ENCODE measurements at places on chromosomes 2 and 18.

GRCh38 chr18:23277399-23277798 lies 142.1 kb downstream of the CABLES1 start:
- no peak for DNase-seq

GRCh38 chr2:84807063-84807485 lies 73.8 kb downstream of the TRABD2A start:
- DNase-seq = no peak

DNA sequence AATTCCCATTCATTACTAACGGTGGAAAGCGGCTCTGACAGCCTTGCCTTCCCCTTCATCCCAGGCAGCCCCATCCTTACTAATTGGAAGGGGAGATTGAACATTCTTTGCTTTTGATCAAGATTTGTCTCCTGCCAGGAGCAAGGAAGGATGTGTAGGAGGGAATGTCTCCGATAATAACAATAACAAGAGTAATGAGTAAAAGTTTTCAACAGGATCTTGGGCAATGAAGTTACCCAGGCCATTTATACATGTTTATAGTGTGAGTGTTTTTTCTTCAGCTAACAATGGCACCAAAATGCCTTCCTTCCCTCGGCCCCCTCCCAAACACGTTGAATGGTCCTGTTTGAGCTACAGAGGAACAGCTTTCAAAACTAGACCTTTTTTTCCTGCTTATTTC lies 83.8 kb downstream of the GATA6 start:
- no peak for DNase-seq

GRCh38 chr2:5969303-5969702 lies 277.1 kb downstream of the SOX11 start:
- DNase-seq = no peak

DNA sequence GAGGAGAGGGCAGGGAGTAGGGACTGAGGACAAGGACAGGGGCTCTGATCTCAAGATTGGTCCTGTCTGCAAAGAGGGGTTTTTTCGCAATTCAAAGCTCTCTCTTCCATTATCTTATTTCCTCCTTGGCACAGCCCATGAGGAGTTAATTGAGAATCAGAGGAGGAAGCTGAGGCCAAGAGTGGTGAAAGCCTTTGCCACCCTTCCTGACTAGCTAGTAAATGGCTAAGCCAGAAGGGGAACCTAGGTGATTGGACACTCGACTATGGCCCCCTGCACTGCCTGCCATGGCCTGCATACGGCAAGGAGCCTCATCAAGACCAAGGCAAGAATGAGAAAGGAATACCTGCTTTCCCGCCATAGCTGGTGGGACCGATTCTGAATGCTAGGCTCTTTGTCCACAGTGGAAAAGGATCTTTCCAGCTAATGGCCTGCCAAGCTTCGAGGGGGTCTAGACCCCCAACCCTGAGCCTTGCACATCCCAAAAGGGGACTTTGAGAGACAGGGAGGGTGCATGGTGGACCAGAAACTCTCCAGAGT lies 237.9 kb downstream of the HAUS1 start:
- no peak for DNase-seq

GRCh38 chr2:128765811-128766210 lies 447.1 kb upstream of the HS6ST1 start:
- DNase-seq = no peak

GRCh38 chr2:96344011-96344410 lies 8.4 kb downstream of the NCAPH start:
- DNase-seq = no peak

- DNase-seq = no peak
Measured at GRCh38 chr2:237662671-237663093, 35.3 kb downstream of the LRRFIP1 start.

DNA sequence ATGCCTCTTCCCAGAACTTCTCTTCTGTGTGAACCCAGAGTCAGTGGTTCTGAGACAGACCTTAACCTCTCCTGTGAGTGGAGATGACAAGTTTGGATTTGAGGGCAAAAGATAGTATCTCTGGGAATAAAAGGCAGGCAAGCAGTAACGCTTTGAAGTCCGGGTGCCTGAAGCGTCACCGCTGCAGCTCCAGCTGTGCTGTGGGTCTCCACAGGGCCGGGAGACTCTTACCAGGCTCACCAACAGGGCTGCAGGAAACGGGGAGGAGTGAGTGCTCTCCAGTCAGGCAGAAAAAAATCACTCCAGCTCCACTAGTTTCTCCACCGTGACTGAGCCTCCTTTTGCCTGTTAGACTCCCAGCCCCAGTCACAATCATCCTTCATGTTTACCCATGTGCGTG lies 79.7 kb upstream of the MAP4K4 start:
- no peak for DNase-seq

DNA sequence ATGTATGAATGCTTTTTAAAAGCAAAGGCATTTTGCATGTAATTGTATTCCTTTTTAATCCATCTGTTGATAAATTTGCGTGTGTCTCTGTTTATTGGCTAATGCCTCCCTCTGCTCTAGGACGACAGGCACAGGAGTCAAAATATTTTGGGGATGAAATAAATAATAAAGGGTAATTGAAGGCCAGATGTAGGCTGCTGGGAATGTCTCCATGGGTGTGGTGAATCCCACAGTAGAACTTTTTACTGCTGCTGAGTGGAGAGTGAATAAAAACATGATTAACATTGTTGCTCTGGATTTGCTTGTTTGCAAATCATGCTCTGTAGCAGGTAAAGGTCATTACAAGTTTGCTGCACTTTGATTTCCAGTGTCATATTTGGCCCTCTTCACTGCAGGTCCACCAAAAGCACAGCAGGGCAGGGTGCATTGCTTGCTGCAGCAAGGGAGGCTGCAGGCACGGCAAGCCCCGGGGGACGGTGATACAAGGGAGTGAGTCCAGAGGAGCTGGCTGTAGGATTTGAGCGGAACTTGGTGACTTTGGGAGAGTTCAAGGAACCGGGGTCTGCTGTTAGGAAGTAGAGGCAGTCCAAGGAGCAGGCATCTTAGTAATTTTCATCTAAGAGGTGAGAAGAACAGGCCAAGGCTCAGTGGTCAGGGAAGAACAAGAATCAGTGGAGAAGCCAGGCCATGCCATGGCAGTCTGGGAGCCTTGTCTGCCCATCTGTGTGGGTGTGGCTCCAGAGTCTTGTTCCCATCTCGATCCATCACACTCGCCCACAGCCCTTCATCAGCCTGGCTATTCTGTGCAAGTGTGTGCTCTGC lies 201.5 kb upstream of the RAB6C start:
- no peak for DNase-seq

GRCh38 chr2:237207646-237208045 lies 122.0 kb downstream of the COPS8 start:
- DNase-seq = no peak

- no peak for DNase-seq
Measured at GRCh38 chr2:221792971-221793521, 220.9 kb upstream of the EPHA4 start.

DNA sequence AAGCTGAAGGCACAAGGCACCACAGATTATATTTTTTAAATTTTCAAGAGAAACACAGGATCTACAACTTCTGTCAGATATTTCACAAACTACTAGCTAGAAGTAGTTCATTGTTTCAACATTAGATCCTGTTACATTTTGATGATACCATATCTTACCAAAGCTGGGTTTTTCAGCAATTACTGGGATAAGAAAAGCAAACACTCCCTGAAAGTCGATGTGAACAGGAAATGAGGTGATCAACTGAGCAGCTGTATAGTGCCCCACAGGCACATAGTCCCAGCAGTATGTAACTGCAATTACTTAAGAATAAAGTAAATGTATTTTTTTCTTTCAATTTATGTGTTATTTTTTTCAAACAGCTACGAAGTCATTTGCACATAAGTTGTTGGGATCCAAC lies 103.5 kb downstream of the DNER start:
- DNase-seq = no peak

DNA sequence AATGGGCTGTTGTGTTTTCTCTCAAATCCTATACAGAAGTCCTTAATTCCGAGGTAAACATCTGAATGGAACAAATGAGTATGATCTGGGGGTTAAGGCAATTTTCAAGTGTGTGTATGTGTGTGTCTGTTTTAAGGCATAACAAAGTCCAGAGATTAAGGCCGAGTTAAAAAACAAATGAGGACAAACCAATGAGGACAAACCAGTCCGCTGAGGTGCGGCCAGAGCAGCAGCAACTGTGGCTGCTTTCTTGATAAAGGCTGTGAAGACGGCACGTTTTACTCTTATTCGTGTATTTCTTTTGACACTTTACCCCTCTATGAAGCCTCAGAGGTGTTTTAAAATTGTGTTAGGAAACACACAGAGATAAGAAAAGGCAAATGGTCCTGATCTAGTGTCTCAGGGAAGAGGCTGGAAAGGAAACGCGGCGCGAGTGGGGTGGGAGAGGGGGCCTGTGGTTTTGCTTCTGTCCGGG lies 495 bp upstream of the GULP1 start:
- DNase-seq = no peak

- DNase-seq = no peak
Measured at GRCh38 chr2:38158378-38159118, 82.6 kb upstream of the CYP1B1 start.

DNA sequence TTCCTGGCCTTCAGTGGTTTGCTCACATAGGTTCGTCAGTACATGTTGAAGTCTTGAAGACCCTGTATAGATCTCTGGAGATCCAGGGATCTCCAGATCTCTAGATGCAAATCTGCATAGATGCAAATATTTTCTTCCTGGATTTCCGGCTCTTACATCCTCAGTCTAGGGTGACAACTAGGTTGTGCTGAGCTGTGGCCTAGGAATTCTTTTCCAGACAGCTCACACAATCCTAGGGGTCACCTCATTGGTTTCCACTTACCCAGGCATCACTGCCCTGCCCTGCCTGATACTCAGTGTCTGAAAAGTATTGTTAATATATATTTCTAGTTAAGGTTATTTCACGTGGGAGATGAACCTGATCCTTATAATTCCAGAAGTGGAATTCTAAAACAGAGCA lies 105.1 kb upstream of the TTC27 start:
- no peak for DNase-seq

DNA sequence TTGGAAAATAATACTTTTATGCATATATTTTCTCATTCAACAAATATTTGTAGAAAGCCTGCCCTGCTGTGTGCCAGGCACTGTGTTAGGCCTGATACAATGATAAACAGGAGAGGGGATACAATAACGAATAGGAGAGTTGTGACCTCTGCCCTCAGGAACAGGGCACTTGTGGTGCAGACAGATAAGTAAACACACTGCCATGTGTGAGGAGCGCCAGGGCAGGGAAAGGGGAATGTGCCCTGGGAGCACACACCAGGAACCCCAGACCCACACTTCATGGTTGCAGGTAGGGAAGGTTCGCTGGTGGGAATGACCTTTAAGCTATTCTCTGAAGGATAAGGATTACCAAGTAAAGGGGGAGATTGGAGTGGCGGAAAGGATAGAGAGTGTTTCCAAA lies 42.2 kb upstream of the DSC1 start:
- no peak for DNase-seq

- no peak for DNase-seq
Measured at GRCh38 chr2:191666732-191667131, 11.2 kb upstream of the NABP1 start.

DNA sequence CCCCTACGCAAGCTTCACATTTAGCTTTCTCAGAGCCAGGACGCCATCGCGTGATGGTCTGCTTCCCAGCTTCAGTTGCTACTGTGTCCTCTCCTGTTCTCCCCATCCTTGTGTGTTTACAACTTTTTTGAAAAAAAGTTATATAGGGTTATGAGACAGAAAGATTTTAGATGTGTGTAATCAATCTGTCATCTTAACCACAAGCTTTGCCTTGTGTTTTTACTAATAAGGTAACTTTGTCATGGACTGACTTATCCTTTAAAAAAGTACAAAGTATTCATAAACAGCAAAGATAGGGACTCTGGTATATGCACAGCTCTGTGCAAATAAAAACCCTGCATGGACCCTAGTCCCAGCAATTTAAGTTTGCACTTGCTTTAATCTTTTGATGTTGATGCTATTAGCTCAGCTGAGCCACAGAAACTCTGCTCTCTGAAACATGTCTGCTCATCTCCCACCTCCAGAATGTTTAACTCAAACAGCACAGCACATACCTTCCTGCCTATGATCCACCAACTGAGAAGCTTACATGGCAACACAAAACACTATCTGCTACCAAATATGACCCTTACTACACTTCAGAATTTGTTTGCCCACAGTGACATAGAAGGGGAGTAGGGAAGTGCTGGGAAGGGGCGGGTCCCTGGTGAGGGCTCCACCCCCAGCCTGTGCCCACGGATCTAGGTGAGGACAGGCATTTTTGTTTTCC lies 42.7 kb downstream of the SAP130 start:
- no peak for DNase-seq

DNA sequence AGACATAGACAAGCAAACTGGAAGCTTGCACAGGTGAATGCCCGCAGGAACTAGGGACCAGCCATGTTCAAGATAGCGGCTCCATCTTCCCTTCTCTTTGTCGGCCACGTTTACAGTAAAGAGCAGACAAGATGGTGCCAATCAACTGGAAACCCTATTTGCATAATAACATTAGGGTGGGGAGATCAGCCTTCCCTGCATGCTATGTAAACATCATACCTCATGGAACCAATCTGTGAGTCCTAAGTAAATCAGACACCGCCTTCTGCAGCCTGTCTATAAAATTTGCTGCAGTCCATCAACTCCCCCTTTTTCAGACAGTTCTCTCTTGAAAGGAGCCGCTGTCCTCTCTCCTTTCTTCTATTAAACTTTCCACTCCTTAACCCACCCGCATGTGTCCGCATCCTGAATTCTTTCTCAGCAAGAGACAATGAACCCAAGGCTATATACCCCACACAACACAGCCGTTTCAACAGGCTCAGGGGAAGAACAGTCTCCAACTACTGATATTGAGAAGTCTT lies 384.4 kb downstream of the EIPR1 start:
- DNase-seq = no peak

DNA sequence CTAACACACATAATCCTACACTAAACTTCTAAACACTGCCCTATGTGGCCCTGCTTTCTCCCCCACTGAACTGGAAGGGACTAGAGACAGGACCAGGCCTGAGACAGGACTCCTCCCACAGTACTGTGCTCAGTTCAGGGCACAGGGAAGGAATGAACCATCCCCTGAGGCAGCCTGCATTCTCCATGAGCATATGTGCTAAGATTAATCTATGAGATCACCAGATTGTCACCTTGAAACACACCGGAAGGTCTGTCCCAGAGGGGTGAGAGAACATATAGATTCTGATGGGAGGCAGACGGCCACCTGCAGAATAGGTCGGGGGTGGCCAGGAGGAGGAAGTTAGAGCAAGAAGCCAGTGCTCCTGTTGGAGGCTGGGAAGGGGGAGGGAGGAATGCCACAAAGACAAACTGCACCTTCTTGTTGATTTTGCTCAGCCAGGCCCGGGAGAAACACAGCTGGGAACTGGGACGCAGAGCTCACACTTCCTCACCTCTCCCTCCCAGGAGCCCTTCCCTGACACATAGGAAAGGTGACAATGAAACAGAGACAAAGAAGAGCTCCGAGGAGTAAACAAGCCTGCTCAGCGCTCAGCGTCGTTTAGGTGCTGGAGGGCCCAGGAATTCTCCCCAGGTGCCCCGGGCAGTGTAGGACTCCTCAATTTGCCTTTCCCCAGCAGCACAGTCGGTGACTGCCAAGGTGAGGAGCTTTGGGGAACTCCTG lies 52.1 kb downstream of the ZBTB7C start:
- no peak for DNase-seq
